ENCODE measurements at places on chromosomes 11 and 22.

GRCh38 chr22:21923163-21923561 is 29.5 kb downstream of the PPM1F start:
- no peak for DNase-seq

DNA sequence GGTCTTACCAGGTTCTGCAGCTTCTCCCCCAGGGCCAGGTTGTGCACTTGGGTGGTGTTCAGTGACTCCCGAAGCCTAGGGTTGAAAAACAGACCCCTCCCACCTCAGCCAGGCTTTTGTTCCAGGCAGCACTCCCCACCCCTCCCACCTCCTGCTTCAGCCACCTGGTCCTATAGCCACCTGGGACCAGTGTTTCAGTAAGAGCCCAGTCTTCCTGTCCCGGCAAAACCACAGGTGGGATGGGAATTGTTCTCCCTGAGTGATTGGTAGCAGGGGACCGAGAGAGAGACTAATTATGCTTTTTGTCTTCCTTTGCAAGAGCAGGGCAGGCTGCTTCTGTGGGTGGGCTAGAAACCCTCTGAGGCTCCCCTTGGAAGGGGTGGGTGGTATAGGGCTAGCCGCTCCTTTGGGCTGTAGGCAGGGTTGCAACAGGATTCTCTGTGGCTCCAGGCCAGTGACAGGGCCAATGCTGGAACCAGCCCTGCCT is 8.5 kb upstream of the NAALADL1 start:
- DNase-seq, result no peak

DNA sequence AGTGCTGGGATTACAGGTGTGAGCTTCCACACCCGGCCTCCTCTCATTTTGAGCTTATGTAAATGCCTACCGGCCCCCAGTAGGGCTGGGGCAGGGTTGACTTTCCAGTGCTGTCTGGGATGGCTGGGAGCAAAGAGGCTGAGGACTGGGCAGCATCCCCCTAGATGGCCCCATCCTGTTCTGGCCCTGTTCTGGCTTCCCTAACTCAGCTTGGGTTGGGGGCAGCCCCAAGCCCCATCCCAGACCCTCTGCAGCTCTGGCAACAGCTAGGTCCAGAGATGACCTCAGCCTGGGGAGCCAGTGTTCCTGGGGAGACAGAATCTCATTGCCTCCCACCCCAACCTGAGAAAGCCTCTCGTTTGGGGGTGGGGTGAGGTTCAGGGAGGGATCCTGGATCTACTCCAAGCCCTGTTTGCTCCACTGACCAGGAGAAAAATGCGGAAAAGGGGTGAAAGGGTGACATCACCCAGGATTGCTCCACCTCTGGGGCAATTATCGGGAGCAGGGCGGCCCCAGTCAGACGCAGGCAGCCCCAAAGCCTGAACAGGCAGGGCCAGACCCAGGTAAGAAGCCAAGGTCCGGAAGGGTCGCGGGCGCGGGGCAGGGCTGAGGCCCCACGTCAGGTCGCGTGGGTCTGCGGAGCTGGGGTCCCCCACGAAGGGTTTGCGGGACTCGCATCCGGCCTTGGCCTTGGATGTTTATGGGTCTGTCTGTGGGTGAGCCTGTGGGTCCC is at the start of gene PNPLA2:
TSS of gene PNPLA2 (plus strand) at position 519 of the 733 bp plus-strand sequence. CDS start 805 bp downstream, outside the sequence.
- DNase-seq, result peak; percentile 72

DNA sequence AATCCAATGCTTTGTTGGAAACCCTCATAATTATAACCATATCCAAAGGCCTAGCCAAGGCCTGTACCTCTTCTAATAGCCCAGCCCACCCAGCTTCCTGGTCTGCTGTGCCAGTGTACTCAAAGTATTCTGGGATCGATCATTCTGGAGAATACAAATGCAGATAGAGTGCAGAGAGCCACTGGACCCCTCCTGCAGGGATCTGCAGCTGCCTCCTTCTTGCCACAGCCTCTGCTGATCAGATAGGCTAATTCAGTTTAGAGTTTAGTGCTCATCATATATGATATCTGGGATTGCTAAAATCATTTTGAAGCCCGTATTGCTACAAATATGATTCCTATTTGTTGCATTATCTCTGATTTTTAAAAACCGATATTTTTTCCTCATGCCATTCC is 17.5 kb downstream of the CASP5 start:
- DNase-seq, result no peak

GRCh38 chr11:2382129-2382517 is 5.0 kb downstream of the CD81 start:
- no peak for DNase-seq

DNA sequence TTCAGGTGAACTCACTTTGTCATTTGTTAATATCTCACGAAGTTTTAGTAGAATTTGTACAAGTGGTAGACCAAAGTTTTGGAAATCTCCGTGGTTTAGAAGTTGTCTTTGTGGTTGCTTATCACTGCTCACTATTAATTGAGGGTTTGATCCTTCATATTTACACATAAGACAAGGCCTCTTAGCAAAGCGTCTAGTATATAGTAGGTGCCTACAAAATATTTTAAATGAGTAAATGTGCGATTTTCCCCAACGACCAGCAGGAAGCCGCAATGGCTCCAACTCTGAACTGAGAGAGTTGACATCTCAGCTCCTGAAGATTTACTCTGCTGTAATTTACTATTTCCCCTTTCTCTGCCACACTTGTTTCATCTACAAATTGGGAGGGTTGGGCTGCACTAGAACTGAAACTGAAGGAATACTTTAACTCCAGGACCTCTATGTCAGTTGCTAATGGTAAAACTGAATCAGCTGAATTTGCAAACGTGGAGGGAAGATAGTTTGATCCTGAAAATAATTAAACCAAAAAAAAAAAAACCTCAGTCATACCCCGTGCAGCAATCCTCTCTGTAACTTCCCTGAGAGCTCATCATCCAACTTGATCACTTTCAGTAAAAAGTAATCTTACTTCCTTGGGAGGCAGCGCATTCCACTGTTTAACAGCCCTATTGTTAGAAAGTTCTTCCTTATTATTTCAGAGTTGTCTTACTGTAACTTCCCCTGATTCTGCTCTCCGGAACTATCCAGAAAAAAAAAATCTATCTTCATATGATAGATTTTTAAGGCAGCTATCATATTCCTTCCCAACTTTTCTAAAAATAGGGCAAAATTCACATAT is 1.3 kb upstream of the SBF2 start:
- DNase-seq, result peak; percentile 31

DNA sequence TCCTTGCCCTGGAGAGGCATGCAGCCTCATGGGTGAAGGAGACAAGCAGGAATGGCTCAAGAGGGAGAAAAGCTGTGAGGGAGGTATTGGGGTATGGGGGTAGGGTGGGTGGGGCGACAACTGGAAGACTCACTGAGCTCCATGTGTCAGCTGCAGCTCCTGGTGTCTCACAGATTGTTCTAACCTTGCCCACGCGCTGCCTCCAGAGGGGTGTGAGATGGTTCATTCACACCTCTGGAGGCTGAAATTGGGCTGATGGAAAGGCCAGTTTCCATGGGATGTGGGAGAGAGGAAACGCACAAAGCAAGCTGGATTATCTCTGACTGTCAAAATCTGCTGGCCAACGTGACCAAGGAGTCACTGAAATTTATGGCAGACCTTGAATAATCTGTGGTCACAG is 400.4 kb upstream of the NARS2 start:
- DNase-seq, result no peak

DNA sequence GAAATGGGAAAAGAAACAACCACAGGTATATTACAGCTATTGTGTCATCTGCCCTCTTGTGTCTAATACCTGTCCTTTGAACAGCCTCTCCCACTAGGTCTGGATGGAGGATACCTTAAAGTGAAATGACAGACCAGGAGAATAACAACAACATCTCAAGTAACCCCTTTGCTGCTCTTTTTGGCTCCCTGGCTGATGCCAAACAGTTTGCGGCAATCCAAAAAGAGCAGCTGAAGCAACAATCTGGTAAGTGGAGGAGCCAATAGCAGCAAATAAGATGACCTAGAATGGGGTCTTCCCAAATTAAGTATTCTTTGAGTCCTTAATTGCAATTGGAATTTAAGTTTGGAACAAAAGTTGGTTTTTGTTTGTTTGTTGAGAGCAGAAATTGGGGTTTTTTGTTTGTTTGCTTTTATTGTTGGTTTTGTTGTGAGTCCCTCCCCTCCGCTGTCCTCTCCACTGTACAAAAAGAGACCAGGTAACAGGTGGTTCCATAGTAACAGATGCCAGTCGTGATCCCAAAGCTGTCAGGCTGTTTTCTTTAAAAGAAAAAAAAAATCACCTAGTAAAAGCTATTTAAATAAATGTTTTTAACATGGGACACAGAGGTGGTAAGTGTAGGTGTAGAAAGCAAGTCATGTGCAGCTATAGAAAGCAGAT is 5.7 kb downstream of the UBE4A start:
- DNase-seq, result no peak

DNA sequence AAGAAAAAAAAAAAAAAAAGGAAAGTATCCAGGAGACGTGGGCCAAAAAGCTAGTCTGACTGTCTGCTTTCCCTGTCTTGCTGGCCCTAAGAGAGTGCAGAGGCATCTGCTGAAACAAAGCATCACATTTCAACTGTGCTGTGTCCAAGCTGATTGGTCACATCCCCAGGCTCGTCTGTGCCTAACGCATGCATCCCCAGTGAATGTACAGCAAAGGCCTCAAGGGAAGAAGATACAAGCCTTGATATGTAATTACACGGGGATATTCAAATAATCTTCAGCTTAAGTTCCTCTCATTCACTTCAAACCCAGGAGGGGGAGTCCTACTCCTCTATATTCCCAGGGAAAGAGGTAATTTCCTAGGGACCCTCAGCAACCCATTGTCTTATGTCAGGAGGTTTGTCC is 5.4 kb upstream of the SORL1 start:
- DNase-seq, result peak; percentile 34
